Hair follicular keratinocyte (primary cell): ENCODE measurements at places on chromosomes 6 and 20. TPM values are rescaled to one million over a fixed set of nuclear protein-coding genes. Genes with fewer than 3 reads are reported as not detected.

SRF gene
- 21.0 and 31.2 TPM in 2 replicates for total RNA-seq

VSTM2L gene
- 1.7 and 9.0 TPM in 2 replicates for total RNA-seq

ADGRG6 gene
- 17.7 and 19.3 TPM in 2 replicates for total RNA-seq

SLC22A2 gene
- total RNA-seq: not detected in 2 replicates

TM9SF4 gene
- 25.5 and 29.5 TPM in 2 replicates for total RNA-seq

PSORS1C1 gene
- total RNA-seq: 2.4 and 3.5 TPM in 2 replicates

SYCP2L gene
- total RNA-seq: 0.23 and 0.61 TPM in 2 replicates

ADTRP gene
- total RNA-seq: 27.0 and 75.8 TPM in 2 replicates

ADGRF1 gene
- 11.7 and 12.9 TPM in 2 replicates for total RNA-seq

SIRPB2 gene
- total RNA-seq: 0.15 TPM in 1 of 2 replicates, not detected in the other

KIAA0408 gene
- total RNA-seq: 0.16 TPM in 1 of 2 replicates, not detected in the other

SDCBP2 gene
- 3.9 and 11.3 TPM in 2 replicates for total RNA-seq

HLA-DQB1 gene
- total RNA-seq: 9.0 and 17.6 TPM in 2 replicates

B3GAT2 gene
- total RNA-seq: not detected in 2 replicates

ARHGAP40 gene
- total RNA-seq: 0.34 and 1.6 TPM in 2 replicates

PACRG gene
- total RNA-seq: 2.3 TPM in 1 of 2 replicates, not detected in the other

ZSCAN23 gene
- total RNA-seq: 0.87 and 2.5 TPM in 2 replicates

RPP40 gene
- total RNA-seq: 7.9 and 22.7 TPM in 2 replicates

NKX2-4 gene
- total RNA-seq: not detected in 2 replicates

SNPH gene
- total RNA-seq: 5.7 and 7.2 TPM in 2 replicates

LIN28B gene
- total RNA-seq: not detected in 2 replicates

PRSS16 gene
- 6.2 and 12.2 TPM in 2 replicates for total RNA-seq

SCGN gene
- total RNA-seq: not detected in 2 replicates

CHMP4B gene
- 28.7 and 43.6 TPM in 2 replicates for total RNA-seq

PRDM13 gene
- 0.08 TPM in 1 of 2 replicates, not detected in the other for total RNA-seq

BTN3A1 gene
- 5.4 and 10.5 TPM in 2 replicates for total RNA-seq

DDO gene
- 0.04 and 0.23 TPM in 2 replicates for total RNA-seq

GFRAL gene
- total RNA-seq: not detected in 2 replicates

SASH1 gene
- 3.0 and 4.4 TPM in 2 replicates for total RNA-seq

SLPI gene
- total RNA-seq: 13.8 and 27.3 TPM in 2 replicates

GUCA1A gene
- 0.11 and 0.16 TPM in 2 replicates for total RNA-seq

HMGN3 gene
- total RNA-seq: 38.8 and 63.9 TPM in 2 replicates

KCNG1 gene
- 39.8 and 60.2 TPM in 2 replicates for total RNA-seq

SLC35F1 gene
- 0.04 TPM in 1 of 2 replicates, not detected in the other for total RNA-seq

CNR1 gene
- not detected in 2 replicates for total RNA-seq

CD109 gene
- 23.0 and 36.8 TPM in 2 replicates for total RNA-seq

POU5F1 gene
- total RNA-seq: 1.1 and 1.2 TPM in 2 replicates

CUTA gene
- 201 and 221 TPM in 2 replicates for total RNA-seq

CSTF1 gene
- 20.5 and 35.5 TPM in 2 replicates for total RNA-seq

EYA4 gene
- not detected in 2 replicates for total RNA-seq

ZNF311 gene
- 0.84 and 1.6 TPM in 2 replicates for total RNA-seq

MYLK4 gene
- 0.04 TPM in 1 of 2 replicates, not detected in the other for total RNA-seq

DDAH2 gene
- total RNA-seq: 9.5 and 16.1 TPM in 2 replicates

ZSCAN12 gene
- total RNA-seq: 3.0 TPM in 2 replicates

CHRNA4 gene
- total RNA-seq: not detected in 2 replicates

MYH7B gene
- total RNA-seq: 0.65 TPM in 1 of 2 replicates, not detected in the other

EGFL8 gene
- total RNA-seq: 0.57 and 1.0 TPM in 2 replicates
